Skin of body (tissue), 3 donors: ENCODE measurements at places on chromosomes 1 and 21. TPM values are rescaled to one million over a fixed set of nuclear protein-coding genes. Genes with fewer than 3 reads are reported as not detected.

GRCh38 chr1:61523229-61523628 is 201.7 kb downstream of the TM2D1 start:
- DNase-seq = no peak

GRCh38 chr1:31699341-31699891 is 4.4 kb downstream of the COL16A1 start:
- no peak for DNase-seq

DNA sequence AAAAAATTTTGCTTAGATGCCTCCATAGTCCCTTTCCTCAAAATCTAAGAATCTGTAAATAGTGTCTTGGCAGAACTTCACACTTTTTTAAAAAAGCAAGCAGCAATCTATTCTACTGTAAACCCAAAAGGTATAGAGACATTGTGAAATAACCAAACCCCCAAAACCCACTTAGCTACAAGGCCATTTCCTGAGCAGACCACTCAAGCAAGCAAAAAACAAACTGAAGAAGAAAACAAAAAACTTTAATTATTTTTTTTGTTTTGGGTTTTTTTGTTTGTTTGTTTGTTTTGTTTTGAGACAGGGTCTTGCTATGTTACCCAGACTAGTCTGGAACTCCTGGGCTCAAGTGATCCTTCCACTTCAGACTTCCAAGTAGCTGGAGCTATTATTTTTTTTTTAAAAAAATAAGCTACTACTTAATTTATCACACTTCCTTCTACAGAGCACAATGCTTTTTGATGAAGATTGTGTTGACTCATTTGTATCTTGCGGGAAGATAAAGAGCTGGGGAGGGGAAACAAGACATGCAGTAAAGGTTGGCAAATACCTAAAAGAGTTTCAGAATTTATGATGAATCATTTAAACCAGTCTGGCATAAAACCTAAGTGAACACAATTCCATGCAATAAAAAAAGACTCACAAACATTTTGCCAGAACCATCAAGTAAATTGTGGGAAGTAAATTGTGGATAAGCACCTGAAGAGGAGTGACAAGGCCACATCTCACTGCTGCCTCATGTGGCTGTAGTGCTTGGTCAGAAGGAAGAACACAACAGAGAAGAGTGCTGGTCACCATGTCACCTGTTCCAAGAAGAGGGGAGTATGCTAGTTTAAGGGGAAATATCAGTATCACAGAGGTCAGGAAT is 2.7 kb upstream of the PTPN22 start:
- DNase-seq = no peak

DNA sequence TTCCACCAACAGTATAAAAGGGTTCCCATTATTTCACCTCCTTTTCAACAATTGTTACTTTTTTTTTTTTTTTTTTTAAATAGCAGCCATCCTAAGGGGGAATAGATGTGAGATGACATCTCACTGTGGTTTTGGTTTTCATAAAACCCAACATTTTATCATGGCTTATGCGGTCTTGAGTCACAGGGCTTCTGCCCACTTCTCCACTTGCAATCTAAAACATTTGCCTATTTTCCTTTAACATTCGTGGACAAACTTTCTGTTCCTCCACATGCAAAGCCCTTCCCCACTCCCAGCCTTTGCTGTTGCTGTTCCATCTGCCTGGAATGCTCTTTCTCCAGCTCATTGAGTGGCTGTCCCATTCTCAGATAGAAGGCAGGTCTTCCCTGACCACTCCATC is 239.7 kb upstream of the KCNK2 start:
- no peak for DNase-seq

DNA sequence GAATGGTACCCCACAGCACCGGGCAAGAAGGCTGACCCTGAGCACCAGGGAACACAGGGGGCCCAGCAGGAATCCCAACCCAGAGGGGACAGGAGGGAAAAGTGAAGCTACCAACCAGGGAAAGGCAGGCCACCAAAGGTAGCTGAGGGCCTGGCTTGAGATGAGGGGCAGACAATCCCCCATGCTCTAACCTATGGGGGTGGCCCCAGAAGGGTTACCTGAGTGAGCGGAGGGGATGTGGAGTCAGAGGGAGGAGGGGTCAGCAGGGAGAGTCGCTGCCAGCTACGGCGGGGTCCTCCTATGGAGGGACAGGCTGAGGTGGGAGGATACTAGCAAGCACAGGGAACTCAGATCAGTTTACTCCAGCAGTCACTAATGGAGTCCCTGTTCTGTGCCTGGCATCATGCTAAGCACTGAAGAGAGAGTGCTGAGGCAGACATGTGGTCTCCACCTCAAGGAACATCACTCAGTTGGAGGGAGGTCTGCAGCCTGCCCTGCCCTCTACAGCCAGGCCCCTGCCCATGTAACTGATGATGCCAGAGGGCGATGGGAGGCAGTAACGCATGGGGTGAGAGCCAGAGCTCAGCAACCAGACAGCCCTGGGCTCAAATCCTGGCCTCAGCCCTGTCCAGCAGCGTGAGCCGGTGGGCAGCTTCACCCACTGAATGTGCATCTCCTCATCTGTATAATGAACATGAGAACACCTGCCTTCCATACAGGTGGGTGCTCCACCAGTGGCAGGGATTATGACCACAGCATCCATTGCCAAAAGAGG is 21.3 kb downstream of the CYB5RL start:
- no peak for DNase-seq

- DNase-seq = no peak
Observed at GRCh38 chr1:1398677-1399186, 403 bp downstream of the CCNL2 start.

DNA sequence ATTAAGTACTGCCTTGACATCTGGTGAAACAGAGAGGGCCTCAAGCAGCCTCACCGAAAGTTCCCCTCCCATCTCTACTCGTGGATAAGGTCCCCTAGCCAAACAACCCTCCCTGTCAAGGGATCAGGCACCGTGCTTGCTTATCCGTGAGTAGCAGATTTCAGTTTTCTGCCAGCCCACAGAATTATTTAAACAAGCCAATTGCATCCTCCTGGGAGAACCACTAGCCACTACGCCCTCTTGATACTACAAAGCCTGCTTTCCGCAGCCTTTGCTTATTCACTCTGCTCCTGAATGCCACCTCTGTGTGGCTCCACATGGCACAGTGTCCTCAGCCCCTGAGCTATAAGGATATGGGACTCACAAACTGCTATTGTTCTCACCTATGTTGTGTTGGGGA is 5.9 kb upstream of the TFF2 start:
- DNase-seq = no peak

- no peak for DNase-seq
Observed at GRCh38 chr1:66298464-66298863, 235.5 kb upstream of the SGIP1 start.

- DNase-seq = no peak
Observed at GRCh38 chr1:111213412-111213811, 13.0 kb upstream of the DENND2D start.

Gene TMPRSS3
- total RNA-seq = 0.30 TPM

Gene SPATA6
- 24.4 TPM for total RNA-seq

Gene GALNT2
- 32.0 TPM for total RNA-seq

Gene TAGLN2
- 145 TPM for total RNA-seq

Gene SYTL1
- 22.7 TPM for total RNA-seq
